ENCODE measurements at places on chromosomes 1 and 21.

- DNase-seq: no peak
These were observed 26.4 kb downstream of the LDLRAP1 start for GRCh38 chr1:25569597-25570396.

DNA sequence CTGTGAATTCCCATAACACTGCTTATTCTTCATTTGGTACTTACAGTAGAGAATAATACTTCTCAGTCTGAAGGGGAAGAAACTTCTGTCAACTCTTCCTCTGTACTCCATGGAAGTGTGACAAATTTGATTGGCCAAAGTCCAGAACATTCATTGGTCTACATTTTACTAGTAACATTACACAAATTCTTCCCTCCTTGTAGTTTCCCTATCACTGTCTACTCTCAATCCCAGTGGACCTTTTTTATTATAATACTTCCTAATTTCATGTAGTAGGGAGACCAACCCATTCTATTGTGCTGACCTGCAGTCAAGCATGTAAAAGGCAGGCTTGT, 74.7 kb downstream of the ALG6 start:
- no peak for DNase-seq

DNA sequence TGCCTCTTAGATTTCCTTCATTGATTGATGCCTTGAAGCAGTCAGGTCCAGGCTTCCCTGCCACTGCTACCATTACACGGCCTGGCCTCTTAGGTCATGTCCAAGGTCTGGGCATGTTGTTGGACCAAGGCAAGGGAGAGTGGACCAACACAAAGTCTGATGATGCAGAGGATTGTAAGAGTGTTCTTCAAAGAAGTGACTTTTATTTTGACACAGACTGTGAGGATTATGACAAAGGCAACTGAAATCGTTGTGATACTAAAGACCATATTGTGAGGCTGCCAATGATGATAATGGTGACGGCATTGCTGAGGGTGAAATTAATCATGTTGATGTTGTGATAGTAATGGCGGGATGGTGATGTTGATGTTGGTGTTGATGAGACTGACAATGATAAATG, 149.5 kb downstream of the GRIK3 start:
- no peak for DNase-seq

DNA sequence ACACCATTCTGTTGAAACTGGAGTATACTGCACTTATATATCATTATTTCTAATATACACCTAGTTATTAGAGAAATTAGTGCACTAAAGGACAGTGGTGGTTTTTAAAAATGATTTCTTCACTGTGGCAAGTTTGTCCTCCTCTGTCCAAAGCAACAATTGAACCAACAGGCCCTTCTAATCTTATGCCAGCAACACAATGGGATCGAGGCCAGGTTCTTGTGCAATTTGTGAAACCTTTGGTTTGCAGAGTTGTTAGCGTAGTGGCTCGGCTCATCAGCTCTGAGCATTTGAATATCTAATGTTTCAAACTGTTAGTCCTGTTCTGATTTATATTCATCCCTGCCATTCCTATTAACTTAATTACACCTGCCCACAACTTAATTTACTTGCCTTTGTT, 9.9 kb upstream of the LRRC39 start:
- DNase-seq: peak; percentile 54

- no peak for DNase-seq
These were observed 38.6 kb downstream of the SSBP3 start for GRCh38 chr1:54367613-54368012.

DNA sequence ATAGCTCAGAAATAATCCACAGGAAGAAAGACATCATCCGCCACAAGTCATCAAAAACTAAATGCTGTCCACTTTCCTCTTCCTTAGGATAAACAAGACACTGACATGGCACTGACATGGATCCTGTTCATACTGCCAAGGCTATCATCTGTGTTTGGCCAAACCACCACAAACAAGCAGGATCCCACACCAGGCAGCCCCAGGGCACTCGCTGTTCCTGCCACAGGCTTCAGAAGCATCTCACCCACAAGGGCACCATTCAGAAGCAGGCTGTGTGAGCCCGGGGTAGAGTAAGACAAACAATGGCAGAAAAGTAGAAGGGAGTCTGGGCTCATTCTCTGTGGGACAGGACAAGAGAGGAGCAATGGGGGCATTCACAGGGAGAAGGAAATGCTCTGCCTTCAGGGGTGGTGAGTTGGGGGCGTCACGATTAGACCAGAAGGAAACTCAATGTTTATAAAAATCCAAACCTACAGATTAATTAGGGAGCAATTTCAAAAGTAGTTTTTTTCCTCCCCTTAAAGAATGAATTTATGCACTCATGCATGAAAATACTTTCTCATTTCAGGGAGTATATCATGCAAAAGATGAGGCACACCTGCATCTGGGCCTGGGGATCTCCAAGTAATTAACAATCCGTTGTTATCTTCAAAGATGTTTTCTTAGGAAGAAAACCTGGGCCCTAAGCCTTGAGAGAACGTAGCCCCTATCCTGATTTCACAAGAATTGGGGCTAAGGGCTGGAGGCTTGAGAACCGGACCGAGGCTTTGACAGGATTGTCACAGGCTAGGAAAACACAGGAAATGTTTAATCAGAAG, 43.3 kb upstream of the ATP1A1 start:
- no peak for DNase-seq

DNA sequence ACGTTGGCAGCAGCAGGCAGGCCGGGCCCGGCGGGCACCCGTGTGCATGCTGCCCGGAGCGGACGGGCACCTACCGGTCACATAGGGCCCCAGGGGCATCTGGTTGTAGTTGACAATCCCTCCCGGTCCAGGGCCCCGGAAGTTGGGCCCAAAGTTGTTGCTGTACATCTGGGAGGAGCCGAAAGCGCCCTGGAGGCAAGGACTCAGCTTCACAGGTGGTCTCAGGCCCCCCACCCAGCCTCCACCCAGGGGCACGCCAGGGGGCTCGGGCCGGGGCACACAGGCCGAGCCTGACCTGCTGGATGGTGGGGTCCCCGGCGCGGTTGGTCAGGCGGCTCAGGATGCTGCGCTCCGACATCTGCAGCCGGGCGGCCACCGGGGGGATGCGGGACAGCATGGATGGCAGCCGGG, 60.6 kb downstream of the KCNAB2 start:
- DNase-seq: no peak

GRCh38 chr1:32020339-32020738, 6.7 kb downstream of the KHDRBS1 start:
- no peak for DNase-seq

DNA sequence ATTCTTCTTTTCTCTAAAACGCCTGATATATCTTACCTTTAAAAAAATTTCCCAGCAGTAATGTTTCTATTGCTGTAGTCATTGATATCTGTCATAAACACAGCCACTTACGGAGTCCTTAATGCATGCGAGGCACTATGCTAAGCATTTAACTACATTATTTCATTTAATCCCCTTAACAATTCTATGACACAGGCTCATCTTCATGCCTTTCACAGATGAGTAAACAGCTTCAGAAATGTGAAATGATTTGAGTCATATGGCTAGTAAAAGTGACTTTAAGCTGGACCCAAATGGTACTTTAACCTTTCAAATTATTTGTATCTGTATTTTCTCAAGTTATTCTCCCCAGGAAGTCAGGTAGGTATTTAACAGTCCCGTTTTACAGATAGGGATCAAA, 125.1 kb upstream of the FGGY start:
- DNase-seq: no peak

DNA sequence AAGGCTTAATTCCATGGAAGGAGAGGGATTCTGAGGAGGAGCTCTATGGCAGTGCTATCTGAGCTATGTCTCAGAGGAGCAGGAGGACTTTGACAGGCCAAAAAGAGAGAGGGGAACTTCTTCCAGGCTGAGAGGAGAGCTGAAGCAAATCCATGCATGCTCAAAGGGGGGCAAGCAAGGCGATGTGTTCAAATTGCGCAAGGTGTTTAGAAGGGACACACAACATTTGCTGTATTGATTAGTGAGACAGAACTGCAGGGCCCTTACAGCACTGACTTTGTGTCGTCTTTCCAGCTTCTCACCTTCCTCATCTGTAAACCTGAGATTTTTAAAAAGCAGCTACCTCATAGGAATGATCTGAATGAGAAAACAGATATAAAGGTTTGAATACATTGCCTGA, 145.3 kb downstream of the DAB1 start:
- DNase-seq: no peak

DNA sequence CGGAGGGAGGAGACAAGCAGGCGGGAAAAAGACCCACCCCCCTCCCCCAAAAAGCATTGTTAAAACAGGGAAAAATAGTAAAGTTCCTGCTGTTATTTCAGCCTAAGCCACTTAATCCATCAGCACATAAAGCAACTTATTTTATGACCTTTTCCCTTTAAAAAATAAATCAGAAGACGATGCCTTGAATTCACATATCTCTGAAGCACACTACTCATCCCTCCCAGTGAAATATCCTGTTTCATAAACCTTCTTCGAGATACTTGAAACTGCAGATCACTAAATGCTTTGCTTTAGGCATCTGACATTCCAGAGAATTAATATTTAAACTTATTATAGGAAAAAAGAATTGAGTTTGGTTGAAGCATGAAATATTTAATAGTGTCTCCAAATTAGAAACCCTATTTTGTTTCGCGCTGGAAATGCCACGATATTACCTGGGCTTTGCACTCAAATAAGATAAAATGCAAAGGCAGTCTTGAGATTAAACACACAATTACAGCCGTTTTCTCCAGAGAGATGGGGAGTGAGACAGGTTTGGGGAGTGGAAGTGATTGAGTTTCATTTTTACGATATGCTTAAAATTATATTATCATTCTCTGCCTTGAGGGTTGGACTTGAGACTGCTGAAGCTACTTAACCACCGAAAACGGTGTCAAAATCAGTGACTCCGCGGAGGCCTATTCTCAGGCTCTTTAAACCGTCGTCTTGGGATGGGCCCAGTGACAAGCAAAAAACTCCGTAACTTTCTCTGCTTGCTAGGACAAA, 9.3 kb downstream of the GLIS1 start:
- DNase-seq: peak; percentile 18

DNA sequence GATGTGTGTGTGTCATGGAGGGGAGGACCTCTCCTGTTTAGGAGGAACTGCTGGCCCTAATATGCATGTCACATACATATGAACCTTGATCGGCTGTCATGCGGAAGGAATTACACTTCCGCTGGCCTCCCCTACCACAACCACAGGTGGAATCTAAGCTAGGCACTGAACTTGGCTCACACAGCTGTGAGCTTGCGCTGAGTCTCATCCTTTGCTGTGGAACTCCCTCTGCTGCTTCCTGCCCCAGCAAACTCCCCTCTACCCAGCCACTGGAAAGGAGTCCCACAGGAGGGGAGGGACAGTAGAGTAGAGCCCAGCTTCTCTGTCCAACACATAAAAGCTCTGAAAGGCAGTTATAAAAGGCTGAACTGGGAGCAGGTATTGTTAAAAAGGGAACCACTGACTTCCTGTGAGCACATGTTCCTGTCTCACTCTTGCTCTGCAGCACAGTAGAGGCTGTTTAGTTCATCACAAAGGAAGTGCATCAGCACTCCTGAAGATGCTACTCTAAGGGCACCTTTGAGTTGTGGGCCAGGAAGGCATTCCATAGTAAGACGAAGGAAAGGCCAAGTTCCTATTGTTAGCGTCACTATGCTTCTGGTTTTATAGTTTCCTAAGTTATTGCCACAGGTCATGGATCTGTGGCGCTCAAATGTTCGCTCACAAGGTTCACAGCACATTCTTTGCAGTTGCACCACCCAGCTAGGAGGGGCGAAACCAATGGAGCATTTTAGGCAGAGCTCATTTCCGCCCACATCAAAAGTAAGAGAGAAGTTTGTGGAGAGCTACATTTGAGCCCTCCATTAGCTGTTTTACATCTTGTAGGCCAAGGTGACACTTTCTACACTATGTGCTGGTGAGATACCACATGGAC, 17.7 kb upstream of the PTPRC start:
- no peak for DNase-seq

GRCh38 chr1:54922921-54923421, 36.0 kb upstream of the DHCR24 start:
- DNase-seq: no peak

GRCh38 chr21:44495611-44496563, 40.6 kb downstream of the LRRC3 start:
- no peak for DNase-seq

DNA sequence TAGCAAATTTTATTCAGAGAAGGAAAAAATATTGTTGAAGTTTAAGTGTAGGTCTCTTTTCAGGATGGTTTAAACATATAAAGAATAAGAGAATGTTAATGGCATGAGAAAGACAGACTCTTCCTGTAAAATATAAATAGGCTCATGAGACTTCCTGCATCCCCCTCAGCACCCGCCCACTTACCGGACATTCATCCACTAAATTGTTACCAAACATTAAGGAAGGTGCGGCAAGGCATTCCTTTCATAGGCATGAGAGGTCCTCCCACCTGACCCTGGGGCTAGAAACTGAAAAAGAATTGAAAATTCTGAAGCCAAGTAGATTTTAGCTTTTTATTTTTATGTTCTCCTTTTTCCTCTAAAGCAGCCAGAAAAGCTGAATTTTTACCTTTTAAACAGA, 10.6 kb upstream of the USP1 start:
- no peak for DNase-seq

- peak; percentile 72 for DNase-seq
These were observed 33.2 kb downstream of the NHLH2 start for GRCh38 chr1:115807723-115808122.

DNA sequence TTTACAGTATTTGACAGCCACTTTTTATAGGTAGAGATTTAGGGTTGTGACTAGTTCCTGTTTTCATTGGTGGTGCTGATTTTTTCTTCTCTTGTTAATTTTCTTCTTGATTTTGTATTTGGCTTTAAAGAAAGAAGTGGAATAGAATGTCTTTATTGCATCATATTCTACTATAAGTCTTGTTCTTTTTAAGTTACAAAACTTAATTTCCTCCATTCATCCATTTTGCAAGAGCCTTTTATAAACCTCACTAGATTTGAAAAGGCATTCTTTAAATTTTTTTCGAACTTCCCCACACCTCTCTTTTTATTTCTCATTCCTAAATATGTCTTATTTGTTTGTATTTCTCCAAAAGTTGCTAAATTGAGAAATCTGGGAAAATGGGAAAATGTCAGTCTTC, 1368.6 kb upstream of the ADGRL4 start:
- no peak for DNase-seq

DNA sequence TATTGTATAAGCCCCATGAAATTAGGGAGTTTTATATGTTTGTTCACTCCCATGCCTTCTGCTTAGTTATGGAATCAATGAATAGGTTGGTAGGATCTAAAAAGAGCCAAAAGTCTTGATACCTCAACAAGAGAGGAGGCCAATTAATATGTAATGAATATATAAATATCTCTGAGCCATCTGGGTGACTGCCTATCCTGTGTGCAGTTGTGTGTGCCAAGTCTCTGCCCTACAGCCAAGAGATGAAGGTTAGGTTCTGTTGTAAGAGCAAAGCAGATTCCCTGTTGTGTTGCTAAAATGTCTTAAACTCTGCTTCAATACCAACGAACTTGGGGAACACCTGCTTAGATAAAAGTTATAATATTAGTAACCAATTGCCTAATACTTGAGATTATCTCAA, 61.8 kb upstream of the GORAB start:
- DNase-seq: no peak

GRCh38 chr1:24209097-24209496, 22.0 kb upstream of the IFNLR1 start:
- DNase-seq: no peak

GRCh38 chr1:151237678-151238466, 16.7 kb upstream of the PSMD4 start:
- no peak for DNase-seq

Measured in astrocyte of the spinal cord (primary cell).